DMS79 (cell line): ENCODE measurements at places on chromosomes 3 and 15.

GRCh38 chr3:38648659-38649499 lies 608 bp downstream of the SCN5A start:
- no peak for DNase-seq

DNA sequence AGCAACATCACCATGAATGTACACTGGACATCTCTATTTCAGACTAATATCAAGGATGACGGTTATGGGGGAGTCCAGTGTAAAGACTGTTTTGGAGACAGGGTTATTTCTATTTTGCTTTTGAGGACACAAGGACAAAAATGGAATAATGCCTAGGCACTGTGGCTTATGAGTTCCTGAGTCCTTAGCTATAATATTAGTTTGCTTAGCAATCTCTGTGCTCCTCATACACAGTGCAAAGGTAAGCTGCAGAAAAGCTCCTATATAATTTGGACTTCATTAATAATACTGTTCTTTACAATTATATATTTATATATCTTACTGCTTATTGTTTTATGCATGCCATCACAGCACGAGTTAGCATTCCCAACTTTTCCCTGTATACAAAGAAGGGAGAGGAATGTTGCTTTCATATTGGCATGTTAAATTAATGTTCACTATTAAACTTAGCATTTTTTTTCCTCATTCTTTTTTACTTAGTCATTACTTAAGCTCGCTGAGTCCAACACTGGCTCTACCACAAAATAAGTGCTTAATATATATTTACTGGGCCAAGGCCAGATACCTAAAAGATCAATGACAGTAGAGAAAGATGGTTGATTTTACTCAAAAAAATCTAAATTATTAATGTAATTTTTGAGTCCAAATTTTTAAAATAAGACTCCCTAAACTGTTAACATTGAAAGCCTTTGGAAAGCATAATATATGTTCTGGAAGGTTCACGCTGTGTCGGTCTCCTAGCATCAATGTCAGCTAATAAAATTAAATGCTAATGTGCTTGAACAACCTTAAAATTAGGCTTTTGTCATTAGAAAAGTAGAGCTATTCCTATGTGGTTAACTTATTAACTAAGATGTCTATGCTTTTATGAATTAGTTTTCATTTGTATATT lies 13.8 kb downstream of the THBS1 start:
- no peak for DNase-seq

- no peak for DNase-seq
Observed at GRCh38 chr15:80972276-80972675, 17.3 kb downstream of the MESD start.

- no peak for DNase-seq
Observed at GRCh38 chr15:39585871-39586301, 5.0 kb downstream of the THBS1 start.

DNA sequence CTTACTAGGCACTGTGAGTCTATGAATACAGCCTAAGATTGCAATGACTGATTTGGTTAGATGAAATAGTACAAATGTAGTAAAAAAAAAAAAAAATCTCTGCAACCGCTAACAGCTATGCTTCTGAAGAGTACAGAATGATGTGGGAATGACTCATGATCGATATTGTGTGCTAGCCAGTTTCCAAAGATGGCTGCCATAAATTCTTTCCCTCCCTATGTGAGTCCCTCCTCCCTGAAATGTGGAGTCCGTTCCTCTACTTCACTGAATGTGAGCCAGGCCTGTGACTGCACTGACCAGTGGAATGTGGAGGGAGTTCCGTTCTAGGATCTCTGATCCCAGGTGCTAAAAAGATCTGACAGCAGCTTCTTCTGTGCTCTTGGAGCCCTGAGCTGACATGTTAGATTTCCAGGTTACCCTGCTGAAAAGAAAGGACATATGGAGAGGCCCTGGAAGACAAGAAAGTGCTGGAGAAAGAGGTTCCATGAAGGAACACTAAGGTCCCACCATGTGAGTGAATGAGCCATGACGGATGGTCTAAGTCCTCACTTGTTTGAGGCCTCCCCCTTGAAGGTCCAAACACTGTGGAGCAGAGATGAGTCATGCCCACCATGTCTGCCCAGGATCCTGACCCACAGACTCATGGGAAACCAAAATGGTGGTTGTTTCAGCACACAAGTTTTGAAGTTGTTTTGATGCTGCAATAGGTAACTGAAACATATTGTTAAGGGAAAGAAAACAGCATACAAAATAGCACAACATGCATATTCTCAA lies 46.3 kb downstream of the DGKG start:
- no peak for DNase-seq

GRCh38 chr3:73683706-73684105 lies 59.0 kb upstream of the PDZRN3 start:
- no peak for DNase-seq

DNA sequence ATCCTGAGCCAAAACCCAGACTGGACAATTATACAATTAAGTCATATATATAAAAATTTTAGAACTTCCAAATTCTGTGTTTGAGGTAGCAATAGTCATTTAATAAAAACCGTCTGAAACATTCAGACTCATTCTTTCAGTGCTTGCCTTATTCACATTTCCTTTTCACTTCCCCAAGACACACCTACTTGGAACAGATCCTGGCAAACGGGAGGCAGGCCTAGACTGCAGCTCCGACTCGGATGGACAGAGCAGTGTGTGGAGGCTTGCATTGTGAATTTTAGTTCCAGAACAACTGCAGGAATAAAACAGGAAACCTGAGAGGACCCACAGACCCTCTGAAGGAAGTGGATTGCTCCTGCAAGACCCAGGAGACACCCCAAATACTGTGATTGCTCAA lies 341.4 kb downstream of the CNTN3 start:
- no peak for DNase-seq

GRCh38 chr3:30319713-30320112 lies 286.7 kb upstream of the TGFBR2 start:
- no peak for DNase-seq

DNA sequence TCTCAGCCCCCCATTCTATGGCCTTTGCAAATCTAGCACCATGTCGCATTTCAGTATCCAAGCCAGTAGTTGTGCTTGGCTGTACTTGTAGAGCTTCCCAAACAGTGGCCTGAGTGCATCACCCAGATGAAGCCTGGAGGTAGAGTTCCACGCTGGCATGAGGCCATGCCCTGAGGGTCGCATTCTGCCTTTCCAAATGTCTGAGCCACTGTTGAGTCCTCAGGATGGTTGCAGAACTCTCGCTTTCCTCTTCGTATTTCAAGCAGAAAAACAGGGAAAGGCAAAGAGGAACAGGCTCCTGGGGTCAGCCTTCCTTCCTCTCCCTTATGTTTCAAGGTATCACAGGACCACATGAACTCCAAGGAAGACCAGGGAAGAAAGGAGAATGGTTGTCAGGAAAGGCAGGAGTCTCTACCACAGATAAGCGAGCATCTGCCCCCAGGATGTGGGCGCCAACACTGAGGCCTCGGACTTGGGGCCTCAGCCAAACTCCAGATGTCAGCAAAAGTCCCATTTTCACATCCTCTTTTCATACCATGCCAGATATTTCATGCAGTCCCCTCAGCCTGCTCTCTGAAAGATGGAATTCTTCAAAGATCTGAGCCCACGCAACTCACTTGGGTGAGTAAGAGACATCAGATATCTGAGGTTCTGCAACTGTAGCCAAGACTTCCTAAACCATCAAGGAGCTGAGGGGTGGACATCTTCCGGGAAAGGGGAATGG lies 19.4 kb upstream of the PRR20G start:
- DNase-seq: no peak

GRCh38 chr3:195559723-195560409 lies 16.7 kb upstream of the PPP1R2 start:
- DNase-seq: no peak

GRCh38 chr3:149506540-149506939 lies 32.0 kb downstream of the TM4SF4 start:
- DNase-seq: no peak

- no peak for DNase-seq
Observed at GRCh38 chr3:23501201-23501802, 298.2 kb downstream of the UBE2E2 start.

GRCh38 chr3:156605686-156606605 lies 51.0 kb upstream of the SSR3 start:
- no peak for DNase-seq

DNA sequence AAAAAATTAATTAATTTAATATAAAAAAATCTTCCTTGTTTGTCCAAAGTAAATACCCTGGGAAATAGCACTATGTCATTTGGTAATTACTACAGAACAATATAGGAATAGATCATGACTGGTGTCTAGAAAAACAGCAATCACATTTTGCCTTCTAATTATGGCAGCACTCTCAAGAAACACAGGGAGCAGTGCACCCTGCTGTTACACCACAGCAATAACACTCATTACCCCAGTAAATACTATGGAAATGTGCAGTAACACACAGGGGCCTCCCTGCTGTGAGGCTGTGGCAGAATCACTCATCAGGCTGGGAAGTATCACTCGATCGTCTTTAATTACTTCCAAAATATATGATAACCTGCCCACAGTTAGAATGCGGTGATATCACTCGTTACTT lies 646.0 kb downstream of the TUSC7 start:
- no peak for DNase-seq

DNA sequence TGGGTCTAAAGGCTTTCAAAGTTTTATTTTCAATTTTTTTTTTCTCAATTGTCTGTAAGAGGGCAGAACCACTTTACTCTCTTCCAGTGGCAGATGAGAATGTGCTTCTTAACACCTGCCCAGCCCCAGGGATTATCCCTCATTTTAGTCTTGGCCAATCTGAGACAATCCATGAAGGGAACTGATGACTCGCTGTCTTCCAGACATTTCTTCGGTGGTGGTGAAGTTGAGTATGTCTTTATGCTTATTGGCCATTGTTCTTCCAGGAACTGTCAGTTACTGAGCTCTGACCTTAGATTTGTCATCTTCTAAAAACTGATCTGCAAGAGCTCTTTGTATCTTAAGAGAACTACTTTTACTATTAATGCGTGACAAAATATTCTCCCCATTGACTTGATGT lies 139.5 kb downstream of the TJP1 start:
- no peak for DNase-seq

GRCh38 chr15:95574053-95574452 lies 756.4 kb upstream of the NR2F2 start:
- DNase-seq: no peak

DNA sequence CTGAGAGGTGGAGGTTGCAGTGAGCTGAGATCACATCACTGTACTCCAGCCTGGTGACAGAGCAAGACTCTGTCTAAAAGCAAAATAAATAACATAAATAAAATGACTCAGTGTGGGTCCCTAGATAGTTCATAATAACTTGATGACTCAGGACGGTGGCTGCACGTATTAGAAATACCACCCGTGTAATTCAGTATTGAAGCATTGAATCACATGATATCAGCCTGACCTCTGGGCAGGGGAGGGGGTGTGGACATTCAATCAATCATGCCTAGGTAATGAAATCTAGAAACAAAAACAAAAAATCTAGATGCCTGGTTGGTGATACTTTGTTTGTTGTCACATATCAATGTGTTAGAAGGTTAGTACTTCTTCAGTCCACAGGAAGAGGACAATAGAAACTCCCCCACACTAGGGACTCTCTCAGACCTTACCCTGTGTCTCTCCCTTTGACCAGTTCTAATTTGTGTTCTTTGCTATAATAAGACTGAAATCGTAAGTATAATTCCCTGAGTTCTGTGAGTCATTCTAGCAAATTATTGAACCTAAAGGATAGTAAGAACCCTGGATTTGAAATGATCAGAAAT lies 177.3 kb downstream of the GAP43 start:
- no peak for DNase-seq

DNA sequence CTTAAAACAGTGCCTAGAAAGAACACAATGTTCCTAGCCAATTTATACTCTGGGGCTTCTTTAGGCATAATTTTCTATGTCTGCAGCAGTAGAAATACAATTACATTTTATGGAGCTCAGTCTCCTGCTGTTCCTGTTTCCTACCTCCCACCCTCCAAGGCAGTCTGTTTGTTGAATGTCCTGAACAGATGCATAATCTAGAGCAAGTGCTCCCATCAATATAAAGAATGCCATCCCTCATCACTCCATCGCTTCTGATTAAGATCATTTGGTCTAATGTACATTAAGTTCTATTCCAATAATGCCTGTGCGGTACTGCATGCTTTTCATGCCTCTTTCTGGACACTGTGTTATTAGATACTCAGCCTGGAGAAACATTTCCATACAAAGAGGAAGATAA lies 869.8 kb upstream of the CFAP20DC start:
- no peak for DNase-seq

GRCh38 chr3:9678493-9678892 lies 25.1 kb upstream of the CPNE9 start:
- DNase-seq: no peak

DNA sequence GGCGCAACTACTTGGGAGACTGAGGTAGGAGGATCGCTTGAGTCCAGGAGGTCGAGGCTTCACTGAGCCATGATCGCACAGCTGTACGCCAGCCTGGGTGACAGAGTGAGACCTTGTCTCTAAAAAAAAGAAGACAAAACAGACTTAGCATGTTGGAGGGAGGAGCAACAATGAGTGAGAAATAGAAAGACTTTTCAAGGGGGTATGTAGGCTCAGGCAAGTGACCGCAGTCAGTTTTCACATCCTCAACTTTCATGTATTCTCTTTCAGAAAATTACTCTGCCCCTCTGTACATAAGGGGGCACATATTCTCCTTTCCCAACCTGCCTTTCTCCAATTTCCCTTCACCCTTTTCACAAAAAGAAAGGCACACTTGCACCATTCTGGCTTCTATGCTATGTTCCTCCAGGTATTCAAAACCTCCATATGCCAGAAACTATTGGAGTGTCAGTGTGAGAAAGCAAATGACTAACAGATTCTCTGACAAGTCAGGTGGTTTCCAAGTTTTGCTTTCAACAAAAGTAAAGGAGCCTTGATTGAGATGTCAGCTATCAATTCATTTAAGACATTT lies 7.6 kb downstream of the NSUN3 start:
- DNase-seq: no peak

DNA sequence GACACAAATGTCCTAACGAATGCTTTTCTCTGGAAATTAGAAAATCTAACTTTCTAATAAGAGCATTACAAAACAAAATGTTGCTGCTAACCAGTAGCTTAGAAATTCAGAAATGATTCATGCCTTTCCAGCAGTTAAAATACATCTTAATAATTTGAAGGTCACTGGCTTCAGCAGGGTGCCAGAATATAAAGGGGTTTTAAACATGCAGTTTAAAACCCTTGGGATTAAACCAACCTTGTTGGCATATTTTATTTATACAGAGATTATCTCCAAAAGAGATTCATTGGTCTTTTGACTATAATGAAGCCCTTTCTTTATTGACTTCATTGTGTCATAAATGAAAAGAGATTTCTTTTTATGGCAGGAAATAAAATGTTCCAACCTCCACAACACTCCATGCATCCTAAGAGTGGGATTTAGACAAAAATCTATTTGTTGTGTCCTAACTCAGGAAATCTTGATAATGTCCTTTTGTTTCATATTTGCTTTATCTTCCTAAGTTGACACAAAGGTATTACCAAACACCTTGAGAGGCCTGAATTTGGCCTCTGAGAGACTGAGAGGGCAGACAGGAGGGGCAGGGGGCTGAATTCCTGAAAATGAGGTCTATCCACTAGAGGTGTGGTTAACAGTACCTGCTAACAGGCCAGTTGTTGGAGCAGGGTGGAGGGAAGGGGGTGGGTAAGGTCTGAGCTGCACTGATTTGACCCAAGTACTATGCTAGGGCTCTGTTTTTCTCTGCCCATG lies 124.4 kb downstream of the FEZF2 start:
- no peak for DNase-seq
